ENCODE measurements at places on chromosomes 12 and 14.

GRCh38 chr14:85529803-85530574, at the start of gene FLRT2:
FLRT2 (plus strand) TSS chr14:85530144; CDS start chr14:85621515, 91,371 bp downstream.
- DNase-seq, result no peak

- DNase-seq, result peak; percentile 81
Measured at GRCh38 chr14:96762650-96763049, 34.5 kb upstream of the VRK1 start.

DNA sequence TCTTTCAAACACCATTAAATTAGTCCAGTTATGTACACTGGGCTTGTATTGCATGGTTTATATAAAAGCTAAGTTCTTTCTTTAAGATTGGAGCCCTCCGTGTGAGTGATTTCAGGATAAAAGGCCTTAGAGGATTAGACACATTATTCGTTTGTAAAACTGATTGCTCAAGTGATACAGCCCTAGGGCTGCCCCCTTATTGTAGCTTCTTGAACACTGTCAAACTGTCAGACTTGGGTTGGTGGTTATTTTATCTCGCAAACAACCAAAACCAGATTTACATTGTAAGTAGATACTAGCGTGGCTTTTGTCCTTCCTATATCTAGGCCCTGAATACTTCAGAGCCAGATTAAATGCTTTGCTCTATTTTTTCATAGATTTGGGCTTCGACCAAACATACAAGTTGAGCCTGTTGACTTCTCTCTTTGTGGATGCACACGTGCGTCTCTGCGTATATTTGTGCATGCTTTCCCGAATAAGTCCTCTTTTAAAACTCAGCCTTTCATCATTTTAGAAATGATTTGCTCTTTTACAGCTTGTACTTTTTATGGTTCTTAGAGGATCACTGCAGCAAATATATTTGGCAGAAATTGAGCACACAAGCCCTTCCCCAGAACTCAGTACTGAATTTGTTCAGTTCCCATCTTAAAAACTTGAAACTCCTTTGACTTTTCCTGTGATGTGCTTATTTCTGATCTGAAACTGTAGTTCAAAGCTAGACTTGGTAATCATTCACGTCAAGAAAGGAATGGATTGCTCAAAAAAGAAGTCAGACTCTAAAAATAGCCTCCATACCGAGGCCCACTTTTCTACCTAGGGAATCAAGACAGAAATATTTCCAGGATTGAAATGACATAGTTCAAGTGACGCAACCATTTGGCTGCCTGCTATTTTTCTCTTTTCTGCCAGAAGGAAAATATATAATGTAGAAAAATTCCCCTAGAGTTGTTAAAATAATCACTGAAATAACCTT, 129.5 kb downstream of the ETV6 start:
- no peak for DNase-seq

DNA sequence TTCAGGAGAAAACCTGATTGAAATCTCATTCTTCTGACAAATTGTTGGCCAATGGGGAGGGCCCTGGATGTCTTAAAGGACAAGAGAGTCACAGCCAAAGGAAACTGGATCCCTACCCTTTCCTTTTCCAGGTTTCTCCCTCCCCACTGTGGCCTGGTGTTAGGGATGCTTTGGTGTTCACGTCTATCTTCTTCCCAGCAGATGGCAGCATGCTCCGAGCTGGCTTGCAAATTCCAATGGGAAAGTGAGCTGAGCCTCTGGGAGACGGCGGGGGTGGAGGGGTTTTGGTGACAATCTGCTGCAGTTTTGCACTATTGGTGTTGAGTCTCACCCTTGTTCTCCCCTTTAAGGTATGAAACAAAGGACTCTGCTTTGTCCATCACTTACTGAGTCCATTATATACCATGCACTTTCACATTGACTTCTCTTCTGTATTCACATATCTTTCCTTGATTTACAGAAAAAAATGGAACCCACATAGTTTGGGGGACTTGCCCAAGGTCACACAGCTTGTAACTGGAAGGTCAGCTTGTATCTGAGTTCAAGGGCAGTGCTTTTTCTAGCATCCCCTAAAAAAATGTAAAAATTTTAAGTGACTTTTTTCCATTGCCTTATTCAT, 39.3 kb downstream of the CCDC177 start:
- no peak for DNase-seq

- DNase-seq, result no peak
Measured at GRCh38 chr12:58176296-58176869, 235.0 kb downstream of the ATP23 start.

GRCh38 chr14:91230397-91231035, 14.0 kb downstream of the GPR68 start:
- DNase-seq, result peak; percentile 48

DNA sequence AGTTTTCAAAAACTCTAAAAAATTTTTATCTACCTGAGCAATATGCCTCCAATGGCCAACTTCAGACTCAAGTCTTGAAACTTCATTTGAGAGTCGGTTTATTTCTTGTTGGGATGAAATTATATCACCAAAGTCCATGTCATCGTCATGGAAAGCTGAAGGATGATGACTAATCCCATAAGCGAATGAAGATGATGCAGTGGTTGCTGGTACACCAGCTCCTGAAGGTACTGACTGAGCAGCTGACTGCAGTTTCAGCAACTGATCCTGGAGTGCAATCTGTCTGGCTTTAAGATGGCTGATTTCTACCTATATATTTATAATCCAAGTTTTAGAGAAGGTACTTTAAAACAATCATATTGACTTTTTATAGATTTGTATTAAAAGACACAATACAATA, 18.3 kb downstream of the TRIP11 start:
- no peak for DNase-seq

Data from CD4-positive, alpha-beta T cell treated with Interleukin-21 for 1 hour (primary cell).